ENCODE measurements at places on chromosomes 2 and 18. TPM values are rescaled to one million over a fixed set of nuclear protein-coding genes. Genes with fewer than 3 reads are reported as not detected.

Gene EGR4
- total RNA-seq = not detected

Gene RAB17
- total RNA-seq = not detected

Gene MGAT4A
- 15.7 TPM for total RNA-seq

Gene EHD3
- 40.3 TPM for total RNA-seq

Gene KLHL30
- total RNA-seq = not detected

Gene GPR35
- 1.6 TPM for total RNA-seq

Gene EPHA4
- 23.9 TPM for total RNA-seq

Gene TMEM178A
- not detected for total RNA-seq

Gene CSRNP3
- not detected for total RNA-seq

Gene LRRC30
- not detected for total RNA-seq

Gene PROM2
- 0.12 TPM for total RNA-seq

Gene KCNF1
- not detected for total RNA-seq

Gene G6PC2
- not detected for total RNA-seq

Gene TLK1
- 125 TPM for total RNA-seq

Gene DPP4
- total RNA-seq = 1.9 TPM

Gene ALPI
- not detected for total RNA-seq

Gene STEAP3
- total RNA-seq = 1.1 TPM

DNA sequence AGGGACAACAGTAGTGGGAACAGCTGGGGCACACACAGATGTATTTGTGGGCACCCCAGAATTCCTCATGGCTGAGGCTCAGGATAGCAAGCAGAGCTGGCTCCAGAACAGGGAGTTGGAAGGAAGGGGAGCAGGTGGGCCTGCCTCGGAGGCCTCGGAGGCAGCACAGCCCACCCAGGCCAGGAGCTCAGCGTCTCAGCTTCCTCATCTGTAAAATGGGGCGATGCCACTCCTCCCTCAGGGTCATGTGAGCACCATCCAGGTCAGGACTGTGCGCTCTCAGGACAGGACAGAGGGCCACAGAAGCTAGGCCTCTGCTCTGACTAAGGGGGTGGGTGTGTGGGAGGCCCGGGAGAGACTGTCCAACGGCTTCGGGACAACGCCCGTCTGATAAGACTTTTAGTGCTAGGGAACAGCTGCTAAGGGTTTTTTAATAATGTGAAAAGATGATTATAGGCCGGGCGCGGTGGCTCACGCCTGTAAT, 106.2 kb downstream of the HDAC4 start:
- DNase-seq = no peak

DNA sequence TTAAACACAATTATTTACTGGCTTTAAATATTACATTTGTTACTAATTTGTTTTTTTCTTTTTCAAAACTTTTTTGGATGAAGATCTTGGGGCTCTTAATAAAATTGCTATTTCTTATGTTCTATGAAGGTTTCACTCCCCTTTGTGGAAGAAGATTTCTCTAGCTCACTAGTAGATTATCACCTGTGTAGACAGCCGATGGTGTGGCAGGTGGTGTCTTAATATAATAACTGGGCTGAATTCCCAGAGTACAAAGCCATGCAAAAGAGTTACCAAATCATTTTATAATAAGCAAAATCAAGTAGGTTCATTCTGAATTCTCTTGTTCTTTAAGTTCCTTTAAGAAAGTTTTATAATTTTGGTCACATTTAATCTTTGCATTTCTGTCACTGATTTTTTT, 233.7 kb downstream of the CCDC102B start:
- no peak for DNase-seq

DNA sequence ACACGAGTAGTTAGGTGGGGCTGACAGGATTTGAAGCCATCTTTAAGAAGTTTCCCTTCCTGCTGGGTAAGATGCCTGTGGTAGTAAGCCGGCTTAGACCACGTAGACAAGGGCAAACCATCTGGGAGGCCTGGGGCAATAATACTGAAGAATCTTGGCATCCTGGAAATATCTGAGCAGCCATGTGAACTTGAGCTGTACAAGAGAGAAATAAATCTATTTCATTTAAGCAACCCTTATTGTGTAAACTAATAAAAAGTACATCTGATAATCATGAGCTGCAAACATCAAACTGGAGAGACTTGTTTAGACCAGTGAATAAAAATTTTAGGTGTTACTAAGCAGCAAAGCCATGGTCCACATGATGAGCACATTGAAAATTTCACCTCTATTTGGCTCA, 11.4 kb upstream of the CETN1 start:
- no peak for DNase-seq

DNA sequence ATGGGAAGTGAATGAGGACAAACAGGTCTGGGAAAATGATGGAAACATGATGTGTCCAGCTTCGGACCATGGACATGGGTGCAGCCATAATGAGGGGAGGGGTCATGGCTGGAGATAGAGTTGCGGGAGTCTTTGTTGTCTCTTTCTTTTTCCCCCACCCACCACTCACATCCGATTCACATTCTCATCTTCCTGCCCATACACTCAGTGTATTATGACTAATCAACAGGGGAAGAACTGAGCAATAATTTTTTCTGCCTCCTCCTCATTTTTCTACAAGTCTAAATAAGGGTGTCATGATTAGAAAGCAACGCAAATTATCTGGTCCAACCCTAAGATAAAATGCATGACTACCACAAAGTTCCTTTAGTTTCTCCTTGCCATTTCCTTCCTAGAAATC, 5.7 kb upstream of the SERPINB2 start:
- no peak for DNase-seq

DNA sequence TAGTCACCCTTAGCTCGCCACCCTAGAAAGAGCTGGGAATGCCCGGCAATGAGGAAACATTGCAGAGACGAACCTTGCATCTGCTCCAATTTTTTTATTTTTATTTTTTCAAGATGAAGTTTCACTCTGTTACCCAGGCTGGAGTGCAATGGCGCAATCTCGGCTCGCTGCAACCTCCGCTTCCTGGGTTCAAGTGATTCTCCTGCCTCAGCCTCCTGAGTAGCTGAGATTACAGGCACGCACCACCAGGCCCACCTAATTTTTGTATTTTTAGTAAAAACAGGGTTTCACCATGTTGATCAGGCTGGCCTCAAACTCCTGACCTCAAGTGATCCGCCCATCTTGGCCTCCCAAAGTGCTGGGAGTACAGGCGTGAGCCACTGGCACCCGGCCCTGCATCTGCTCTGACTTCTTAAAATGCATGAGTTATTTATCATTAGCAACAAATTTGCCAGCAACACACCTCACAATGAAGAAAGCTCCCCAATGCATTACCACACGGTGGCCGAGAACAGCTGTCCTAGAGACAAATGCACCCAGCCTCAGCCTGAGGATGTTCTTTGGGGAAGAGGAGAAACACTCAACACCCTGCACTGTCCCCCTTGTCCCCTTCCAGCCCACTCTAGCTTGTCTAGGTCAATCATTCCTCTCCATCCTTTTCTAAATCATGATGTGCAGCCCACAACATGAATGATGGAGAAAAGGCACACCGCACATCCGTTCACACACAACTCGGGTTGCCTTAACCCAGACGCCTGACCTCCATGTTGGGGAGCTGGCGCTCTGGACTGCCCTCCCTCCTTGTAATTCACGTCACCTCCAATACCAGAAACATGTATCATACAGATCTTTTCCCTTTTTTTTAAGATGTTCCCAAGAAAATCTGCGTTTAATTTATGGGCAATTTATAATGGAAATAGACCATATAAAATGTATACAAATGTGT, 46.9 kb downstream of the TTC32 start:
- DNase-seq = no peak

DNA sequence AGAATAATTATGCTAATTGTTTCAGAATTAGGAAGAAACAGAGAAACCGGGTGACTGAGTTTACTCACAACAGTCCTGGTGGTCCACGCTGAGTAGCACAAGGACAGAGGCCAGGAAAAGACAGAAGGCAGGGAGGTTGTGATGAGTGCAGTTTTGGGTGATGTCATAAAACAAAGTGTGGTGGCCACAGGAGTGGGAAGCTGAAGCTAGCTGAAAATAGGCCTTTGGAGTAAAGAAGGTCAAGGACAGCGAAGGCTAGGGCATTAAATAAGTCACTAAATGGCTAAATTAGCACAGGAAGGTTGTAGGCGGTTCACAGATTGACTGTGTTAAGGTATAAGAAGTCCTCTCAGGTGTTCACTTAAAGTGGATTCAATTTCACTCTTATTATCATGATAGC, 120.9 kb upstream of the TTN start:
- DNase-seq = no peak

GRCh38 chr2:102422910-102423309, at the start of gene IL18RAP:
IL18RAP (plus strand) TSS chr2:102423160; CDS start chr2:102423278, 118 bp downstream.
- DNase-seq = no peak

- no peak for DNase-seq
These were observed 114.6 kb upstream of the TEX51 start for GRCh38 chr2:126784045-126784444.

- no peak for DNase-seq
These were observed 31.8 kb upstream of the GCC2 start for GRCh38 chr2:108417254-108417653.

DNA sequence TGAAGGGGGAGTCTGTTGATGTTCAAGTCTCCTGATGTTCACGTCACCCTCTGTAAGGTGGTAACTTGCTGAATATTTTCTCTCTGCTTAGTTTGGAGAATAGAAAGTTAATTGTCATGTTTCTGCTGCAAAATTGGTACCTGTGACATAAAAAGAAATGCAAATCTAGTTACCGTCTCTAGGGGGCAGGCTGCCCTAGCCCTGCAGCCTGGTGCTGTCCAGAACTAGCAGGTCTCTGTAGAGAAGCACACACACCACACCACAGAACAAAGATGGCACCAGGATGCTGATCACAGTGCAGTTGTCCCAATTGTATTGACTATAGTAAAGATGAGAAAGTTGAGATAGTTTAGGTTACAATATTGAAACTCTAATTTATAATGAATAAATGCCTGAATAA, 47.0 kb downstream of the SLC9A4 start:
- DNase-seq = no peak

DNA sequence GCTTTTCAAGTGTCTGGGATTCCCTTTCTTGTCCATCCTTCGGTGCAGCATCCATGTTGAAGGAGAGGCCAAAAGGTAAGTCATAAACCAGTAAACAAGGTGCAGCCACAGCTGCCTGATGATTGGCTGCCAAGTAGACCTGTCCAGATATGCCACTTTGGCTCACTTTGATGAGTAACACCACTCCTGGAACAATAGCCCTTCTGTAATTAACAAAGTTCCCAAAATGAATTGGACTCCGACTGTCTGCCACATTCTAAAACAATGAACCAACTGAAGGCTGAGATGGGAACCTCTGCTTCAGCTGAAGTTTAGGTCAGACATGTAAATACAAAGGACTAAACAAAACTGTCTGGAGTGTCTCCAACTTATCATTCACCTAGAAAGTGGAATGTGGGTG, 82.2 kb upstream of the LGALSL start:
- no peak for DNase-seq

- no peak for DNase-seq
These were observed 10.3 kb upstream of the INO80C start for GRCh38 chr18:35508030-35508429.

DNA sequence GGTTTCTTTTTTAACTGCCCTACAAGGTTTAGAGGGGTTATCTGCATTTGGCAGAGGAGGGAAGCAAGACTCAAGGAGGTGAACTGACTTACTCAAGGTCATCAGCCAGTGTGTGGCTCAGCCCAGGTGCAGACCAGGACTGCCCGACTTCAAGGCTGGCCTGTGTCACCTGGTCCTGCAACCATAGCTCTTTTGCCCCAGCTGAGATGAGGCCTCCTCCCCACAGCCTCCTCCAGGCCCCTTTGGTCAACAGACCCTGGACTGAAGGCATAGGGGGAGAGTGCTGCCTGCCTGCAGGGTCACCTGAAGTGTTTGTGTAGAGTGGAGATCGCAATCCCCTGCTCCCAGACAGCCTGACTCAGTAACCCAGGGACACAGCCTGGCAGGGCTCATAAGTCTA, 168.5 kb upstream of the GLI2 start:
- DNase-seq = no peak

DNA sequence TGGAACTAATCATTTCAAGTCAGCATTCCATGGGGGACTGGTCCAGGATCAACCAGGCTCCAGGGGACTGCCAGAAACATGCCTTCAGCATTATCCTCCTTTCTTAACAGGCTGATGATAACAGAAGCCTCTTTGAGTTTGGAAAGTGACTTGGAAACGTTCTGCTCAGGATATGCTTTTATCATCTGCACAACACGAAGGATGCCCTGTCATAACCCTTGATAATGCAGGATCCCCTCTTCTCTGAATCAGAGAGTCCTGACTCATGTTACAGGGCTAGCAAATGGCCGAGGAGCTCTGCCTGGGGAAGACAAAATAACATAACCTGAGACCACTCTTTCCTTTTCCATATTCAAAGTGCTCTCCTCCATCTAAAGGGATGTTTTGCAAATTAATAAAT, 6.7 kb downstream of the SCYGR3 start:
- DNase-seq = no peak

DNA sequence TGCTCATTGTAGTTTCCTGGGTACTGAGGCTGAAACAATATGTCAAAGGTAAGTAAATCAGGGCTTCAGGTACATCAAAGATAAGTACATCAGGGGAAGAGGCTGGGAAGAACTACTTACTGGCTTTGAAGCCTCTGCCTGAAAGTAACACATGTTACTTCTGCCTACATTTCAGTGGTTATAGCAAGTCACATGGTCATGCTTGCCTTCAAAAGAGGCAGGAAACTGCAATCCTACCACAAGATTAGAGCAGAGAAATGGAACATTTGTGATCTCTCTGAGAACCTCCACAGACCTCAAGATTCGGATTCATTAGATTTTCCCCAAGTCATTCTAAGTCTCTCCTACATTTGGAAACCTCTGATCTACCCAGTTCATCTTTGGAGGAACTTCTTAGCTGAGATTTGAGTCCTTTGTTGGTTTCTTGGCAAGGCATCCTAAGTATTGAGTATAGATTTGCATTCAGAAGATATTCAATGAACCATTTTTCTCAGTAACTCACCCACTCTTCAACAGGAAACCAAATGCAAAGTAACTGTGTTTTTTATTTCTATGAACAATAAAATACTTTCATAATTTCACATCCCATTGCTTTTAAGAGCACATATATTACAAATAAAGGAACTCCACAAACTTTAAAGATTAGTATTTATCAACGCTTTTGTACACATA, 48.5 kb upstream of the CCDC195 start:
- no peak for DNase-seq

GRCh38 chr2:239970004-239970623, 55.0 kb downstream of the NDUFA10 start:
- DNase-seq = no peak

All from activated B cell treated with CpG ODN at 0.5 μM for 24 hours (primary cell).